ENCODE measurements at places on chromosomes 6 and 20.

DNA sequence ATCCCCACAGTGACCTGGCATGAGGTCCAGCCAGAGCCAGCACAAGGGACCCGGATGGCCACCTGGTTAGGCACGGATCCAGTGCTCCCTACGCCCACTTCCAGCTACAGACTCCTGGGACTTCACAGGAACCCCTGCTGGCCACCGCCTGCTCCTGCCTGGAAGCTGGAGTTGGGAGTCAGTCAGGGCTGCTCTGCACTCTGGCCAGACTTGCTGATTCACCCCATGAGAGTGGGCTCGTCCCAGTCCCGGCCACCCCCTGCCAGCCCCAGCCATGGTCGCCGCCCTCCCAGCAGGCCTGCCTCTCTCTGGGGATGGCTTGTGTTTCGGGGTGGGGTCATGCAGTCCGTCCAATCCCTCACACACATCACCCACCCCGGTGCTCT, 125.8 kb downstream of the DLL1 start:
- no peaks in the 10 kb centered on the region for H3K27me3 ChIP-seq
- H3K4me3 ChIP-seq: no peak overlapping the region

GRCh38 chr6:134452906-134453305, 135.0 kb upstream of the SGK1 start:
- DNase-seq: no peak
- H3K4me1 ChIP-seq: no peaks in the 10 kb centered on the region
- no peak overlapping the region for H3K27ac ChIP-seq
- no peaks in the 10 kb centered on the region for H3K36me3 ChIP-seq
- no peak overlapping the region for H3K4me3 ChIP-seq

DNA sequence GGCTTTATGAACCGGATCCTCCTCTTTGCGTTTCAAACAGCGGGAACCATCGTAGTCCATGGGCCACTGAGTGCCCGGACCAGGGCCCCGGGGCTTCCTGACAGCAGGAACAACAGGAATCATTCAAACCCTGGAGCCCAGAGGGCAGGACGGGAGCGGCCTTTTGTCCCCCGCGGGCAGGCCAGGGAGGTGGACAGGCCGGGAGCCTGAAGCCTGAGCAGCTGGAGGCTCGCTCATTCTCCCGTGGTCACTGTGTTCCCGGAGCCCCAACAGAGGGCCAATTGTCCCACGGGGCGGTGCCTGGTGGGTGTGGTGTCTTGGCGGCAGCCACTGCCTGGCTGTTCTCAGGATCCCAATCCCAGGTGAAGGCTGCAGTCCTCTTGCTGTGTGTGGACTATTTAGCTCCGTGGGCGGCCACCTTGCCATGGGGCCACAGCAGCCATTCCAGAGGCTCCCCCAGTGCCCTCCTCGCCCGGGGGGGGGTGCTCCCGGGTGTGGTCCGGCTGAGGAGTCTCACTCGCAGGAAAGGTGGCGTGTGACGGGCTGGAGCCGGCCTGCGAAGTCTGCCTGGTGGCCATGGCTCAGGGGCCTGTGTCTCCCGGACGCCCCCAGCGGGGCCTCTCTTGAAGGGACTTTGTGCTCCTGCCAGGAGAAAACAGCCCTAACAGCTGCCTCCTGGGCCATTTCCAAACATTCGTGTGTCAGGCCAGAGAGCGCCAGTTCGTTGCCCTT, 77.2 kb upstream of the BHLHE23 start:
- no peak overlapping the region for H3K27ac ChIP-seq
- H3K36me3 ChIP-seq: no peaks in the 10 kb centered on the region
- no peak overlapping the region for H3K4me3 ChIP-seq
- no peak for DNase-seq
- H3K4me1 ChIP-seq: no peaks in the 10 kb centered on the region
- H3K27me3 ChIP-seq: peaks cover 2% of the 10 kb centered on the region

DNA sequence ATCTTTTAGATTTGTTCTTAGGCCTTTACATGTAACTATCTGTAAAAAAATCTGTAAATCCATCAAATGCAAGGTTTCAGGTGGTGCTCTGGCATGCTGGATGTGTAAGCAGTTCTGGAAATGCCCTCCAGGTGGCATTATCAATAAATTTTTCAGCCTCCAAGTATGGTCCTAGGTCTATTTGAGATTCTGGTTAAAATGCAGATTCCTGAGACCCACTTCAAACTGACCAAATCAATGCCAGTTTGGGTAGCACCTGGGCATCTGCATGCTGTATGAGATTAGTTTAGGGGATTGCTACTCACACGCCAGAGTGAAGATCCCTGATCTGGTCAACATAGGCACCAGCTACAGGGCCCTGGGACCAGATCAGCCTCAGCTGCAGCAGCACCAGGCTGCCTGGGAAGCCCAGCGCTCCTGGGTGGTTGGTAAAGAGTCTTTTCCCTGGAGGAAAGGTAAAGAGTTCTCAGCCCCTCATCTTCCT, 507.3 kb upstream of the CITED2 start:
- peak; percentile 49 for DNase-seq
- H3K4me3 ChIP-seq: no peak overlapping the region
- no peaks in the 10 kb centered on the region for H3K27me3 ChIP-seq
- no peaks in the 10 kb centered on the region for H3K4me1 ChIP-seq

GRCh38 chr6:12751694-12752325, 35.2 kb downstream of the PHACTR1 start:
- peak; percentile 65 for DNase-seq
- H3K4me1 ChIP-seq: no peaks in the 10 kb centered on the region
- H3K27ac ChIP-seq: no peak overlapping the region
- no peaks in the 10 kb centered on the region for H3K36me3 ChIP-seq

GRCh38 chr20:50449738-50450492, 60.3 kb upstream of the PTPN1 start:
- H3K36me3 ChIP-seq: no peaks in the 10 kb centered on the region
- no peak overlapping the region for H3K4me3 ChIP-seq
- no peak overlapping the region for H3K27ac ChIP-seq
- no peaks in the 10 kb centered on the region for H3K27me3 ChIP-seq
- peaks cover 4% of the 10 kb centered on the region for H3K4me1 ChIP-seq

- H3K36me3 ChIP-seq: no peaks in the 10 kb centered on the region
- H3K4me1 ChIP-seq: no peaks in the 10 kb centered on the region
- no peaks in the 10 kb centered on the region for H3K27me3 ChIP-seq
- DNase-seq: no peak
Measured at GRCh38 chr6:89002523-89002922, 39.1 kb upstream of the RNGTT start.

GRCh38 chr6:94468830-94469229, 1049.5 kb upstream of the EPHA7 start:
- DNase-seq: no peak
- no peak overlapping the region for H3K4me3 ChIP-seq
- no peak overlapping the region for H3K27ac ChIP-seq
- no peaks in the 10 kb centered on the region for H3K4me1 ChIP-seq
- H3K36me3 ChIP-seq: no peaks in the 10 kb centered on the region

- no peak overlapping the region for H3K4me3 ChIP-seq
- no peak for DNase-seq
- H3K27me3 ChIP-seq: no peaks in the 10 kb centered on the region
- H3K36me3 ChIP-seq: no peaks in the 10 kb centered on the region
- no peaks in the 10 kb centered on the region for H3K4me1 ChIP-seq
- H3K27ac ChIP-seq: no peak overlapping the region
Measured at GRCh38 chr6:11727998-11728961, 50.3 kb downstream of the ADTRP start.

DNA sequence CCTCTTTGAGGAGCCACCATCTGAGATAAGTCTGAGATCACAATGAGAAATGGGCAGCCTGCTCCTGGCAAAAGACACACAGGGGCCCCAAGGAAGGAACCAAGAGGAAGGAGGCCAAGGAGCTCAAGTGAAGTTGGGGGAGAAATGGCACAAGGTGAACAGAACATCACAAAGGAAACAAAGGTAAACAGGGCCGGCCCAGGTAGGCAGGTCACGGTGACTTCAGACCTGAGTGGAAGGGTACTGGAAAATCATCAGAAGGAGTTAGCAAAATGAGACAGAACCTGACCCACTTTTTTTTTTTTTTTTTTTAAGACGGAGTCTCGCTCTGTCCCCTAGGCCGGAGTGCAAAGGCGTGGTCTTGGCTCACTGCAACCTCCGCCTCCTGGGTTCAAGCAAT, 11.3 kb downstream of the ZMYND8 start:
- no peak overlapping the region for H3K27ac ChIP-seq
- no peaks in the 10 kb centered on the region for H3K36me3 ChIP-seq
- H3K4me3 ChIP-seq: no peak overlapping the region
- peaks cover 5% of the 10 kb centered on the region for H3K4me1 ChIP-seq

DNA sequence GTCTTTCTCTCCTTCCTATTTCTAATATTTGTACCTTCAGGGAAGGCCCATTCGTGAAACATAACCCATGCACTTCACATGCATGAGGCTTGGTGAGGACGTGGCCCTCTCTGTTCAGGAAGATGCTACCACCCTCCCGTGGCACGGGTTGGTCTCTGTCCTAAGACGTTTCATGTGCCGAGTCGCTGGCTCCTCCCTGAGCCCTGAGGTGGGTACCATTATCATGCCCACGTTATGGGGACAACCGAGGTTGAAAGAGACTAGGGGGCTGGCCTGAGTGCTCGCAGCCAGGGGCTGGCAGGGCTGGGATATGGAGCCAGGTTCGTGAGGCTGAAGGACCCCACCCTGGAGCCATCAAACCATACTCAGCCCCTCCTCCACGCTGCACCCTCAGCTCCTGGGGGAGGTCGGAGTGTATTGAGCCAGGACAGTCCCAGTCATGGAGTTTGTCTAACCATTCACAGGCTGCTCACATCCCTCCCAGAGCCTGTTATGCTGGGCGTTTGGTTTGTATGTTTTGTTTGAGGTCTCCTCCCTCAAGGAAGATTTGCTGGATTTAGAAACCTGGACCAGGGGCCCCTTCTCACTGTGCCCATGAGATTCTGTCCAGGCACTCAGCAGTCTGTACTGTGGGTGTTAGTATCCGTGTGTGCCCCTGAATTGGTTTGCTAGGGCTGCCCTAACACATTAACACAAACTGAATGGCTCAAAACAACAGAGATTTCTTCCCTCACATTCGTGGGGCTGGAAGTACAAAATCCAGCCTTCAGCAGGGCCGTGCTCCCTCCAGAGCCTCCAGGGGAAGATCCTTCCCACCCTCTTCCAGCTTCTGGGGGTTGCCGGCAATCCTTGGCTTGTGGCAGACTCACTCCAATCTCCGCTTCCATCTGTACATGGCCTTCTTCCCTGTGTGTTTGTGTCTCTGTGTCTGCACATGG, 88.3 kb downstream of the ANKRD60 start:
- H3K27me3 ChIP-seq: no peaks in the 10 kb centered on the region
- no peak for DNase-seq
- H3K4me1 ChIP-seq: no peaks in the 10 kb centered on the region
- no peak overlapping the region for H3K27ac ChIP-seq
